Bronchial epithelial cell (primary cell): ENCODE measurements at places on chromosomes 3 and 15. TPM values are rescaled to one million over a fixed set of nuclear protein-coding genes. Genes with fewer than 3 reads are reported as not detected.
A peak's percentile ranks its signal among the peaks of the same experiment; 100 is the strongest.

GRCh38 chr3:12004741-12005513 lies 739 bp downstream of the SYN2 start:
- DNase-seq = no peak

- peak; percentile 82 for DNase-seq
Observed at GRCh38 chr3:159174715-159175692, 373.1 kb downstream of the MFSD1 start.

GRCh38 chr15:32838820-32839219 lies 121.0 kb downstream of the GREM1 start:
- peak; percentile 63 for DNase-seq

DNA sequence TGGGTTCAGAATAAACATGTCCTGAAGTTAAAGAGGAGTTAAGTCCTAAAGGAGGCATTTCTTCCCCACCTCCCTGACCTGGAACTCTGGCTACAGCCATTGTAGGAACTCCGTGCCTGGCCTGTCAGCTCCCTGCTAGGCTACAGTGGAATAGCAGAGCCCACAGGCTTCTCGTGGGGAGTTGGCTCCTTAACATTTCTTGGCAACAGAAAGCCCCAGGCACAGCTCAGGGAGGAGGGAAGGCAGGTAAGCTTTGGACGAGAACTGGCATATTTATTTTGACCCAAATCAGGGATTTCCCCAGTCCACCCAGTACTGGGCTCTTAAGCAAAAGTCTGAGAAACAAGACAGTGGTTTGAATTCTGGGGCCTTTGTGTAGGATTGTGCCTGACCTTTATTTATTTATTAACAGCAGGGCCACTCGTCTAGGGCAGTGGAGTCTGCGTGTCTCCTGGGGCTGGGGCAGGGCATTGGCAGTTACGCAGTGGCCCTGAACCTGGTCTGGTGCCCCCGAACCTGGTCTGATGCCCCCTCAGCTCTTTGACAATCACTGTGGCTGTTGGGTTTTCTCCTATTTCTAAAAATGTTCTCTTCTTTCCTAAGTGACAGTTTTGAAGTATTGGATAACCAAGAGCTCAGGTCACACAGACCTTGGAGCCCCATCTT lies 7.9 kb upstream of the ISG20 start:
- DNase-seq = no peak

DNA sequence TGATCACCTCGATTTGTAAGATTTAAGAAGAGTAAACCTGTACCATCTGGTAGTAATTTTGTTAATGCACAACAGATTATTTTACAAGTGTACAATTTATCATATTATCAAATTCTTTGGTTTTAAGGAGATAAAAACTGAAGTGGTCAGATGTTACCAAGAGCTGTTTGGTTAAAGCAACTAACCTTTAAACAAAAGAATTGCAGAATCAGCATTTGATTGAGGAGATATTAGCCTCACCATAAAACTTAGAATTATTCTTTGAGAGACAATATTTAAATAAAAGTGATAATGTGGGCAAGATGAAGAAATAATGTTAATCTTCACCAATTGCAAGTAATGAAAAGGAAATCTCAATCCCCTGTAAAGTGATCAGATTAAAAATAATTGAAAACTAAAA lies 1034.9 kb downstream of the ROBO1 start:
- no peak for DNase-seq

DNA sequence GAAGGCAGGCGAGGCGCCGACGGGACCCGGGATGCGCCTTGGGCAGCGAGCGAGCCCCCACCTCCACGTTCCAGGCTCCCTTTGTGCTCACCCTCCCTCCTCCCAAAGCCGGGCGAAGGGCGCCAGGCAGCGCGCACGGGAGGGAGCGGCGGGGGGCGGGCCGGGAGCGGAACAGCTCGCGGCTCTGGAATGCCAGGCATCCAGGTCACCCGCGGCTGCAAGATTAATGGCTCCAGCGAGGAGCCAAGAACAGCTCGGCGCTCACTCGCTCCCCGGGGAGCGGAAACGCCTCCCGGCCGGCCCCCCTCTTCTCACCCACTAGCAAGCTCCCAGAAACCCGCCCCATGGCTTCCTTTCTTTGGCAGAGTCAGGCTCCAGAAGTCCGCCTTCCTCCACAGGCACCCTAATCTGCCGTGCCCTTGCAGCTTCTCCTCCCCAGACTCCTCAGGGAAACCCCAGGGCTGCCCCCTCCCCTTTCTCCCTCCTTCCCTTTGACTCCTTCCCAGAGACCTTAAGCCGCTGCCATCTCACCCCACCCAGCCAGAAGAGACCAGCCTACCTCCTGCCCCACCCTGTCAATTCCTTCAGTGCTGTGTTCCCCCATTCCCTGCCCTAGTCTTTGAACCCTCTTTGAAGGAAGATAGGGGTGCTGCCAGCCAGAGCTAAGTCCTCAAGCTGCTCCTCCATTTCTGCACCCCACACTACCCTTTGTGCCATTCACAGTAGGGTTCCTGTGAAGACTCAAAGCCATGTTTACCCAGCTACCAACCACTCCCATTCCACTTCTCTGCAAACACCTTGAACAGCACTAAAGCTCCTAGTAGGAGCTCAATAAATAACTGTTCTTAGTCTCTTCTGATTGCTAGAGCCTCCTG lies 9.9 kb downstream of the AMOTL2 start:
- peak; percentile 83 for DNase-seq

- DNase-seq = no peak
Observed at GRCh38 chr3:114902691-114903101, 244.4 kb downstream of the ZBTB20 start.

DNA sequence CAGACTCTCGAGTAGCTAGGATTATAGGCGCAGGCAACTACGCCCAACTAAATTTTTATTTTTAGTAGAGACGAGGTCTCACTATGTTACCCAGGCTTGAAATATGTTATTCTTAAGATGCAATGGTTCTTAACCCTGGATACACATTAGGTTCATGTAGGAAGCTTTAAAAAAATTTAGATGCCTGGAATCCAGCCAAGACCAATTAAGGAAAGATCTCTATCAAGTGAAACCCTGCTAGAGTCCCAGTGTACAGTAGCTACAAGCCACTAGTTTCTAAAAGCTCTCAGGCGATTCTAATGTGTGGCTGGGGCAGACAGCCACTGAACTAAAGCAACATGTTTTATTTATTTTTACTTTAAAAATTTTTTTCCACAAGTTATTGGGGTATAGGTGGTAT lies 33.2 kb downstream of the TRIM69 start:
- DNase-seq = no peak

GRCh38 chr15:99015698-99016568 lies 8.3 kb upstream of the PGPEP1L start:
- DNase-seq = no peak

GRCh38 chr15:29711531-29711930 lies 110.7 kb downstream of the TJP1 start:
- no peak for DNase-seq

DNA sequence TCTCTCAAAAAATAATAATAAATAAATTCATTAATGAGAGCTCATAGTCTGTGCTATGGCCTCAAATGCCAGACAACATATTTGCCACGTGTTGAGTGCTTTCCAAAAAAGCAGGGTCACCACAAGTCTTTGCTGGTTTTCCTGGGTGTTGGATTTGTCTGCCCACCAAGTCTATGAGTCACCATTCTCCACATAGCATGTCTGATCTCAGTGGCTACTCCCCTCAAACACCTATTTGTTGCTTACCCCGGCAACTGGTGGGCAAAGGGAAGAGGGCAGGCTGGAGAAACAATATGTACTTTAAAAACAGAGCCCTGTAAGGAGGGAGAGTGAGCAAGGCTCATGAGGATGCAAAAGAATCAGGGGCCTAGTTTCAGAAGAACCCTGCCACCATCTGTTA lies 120.0 kb upstream of the ARRDC4 start:
- DNase-seq = no peak

DNA sequence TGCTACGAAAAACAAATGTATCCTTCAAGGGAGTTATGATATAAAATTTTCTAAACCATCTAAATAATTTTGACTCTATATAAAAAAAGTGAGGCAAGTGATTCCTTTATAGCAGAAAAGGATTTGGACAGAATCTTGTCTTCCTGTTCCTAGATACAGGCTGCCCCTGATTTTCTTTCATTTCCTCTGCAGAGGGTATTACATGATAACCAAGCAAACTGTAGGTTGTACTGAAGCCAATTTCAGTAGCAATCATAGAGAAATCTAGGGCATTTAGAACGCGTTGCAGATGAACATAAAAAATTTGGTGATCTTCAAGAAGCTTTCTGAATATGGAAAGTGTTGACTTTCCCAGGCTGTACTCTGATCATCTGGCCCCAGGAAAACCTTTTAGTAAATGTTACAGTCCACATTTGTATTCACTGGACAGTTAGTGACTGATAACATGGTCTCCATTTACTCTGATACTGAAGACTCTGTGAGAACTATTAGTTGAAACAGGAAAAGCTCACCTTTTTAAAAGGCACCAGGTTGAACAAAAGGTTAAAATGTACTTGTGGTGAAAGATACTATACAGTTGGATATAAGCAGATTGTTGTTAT lies 9.1 kb upstream of the UTS2B start:
- no peak for DNase-seq

- peak; percentile 94 for DNase-seq
Observed at GRCh38 chr15:83210619-83211018, 3.0 kb upstream of the HDGFL3 start.

- no peak for DNase-seq
Observed at GRCh38 chr15:41331281-41331680, 1.1 kb downstream of the OIP5 start.

- DNase-seq = no peak
Observed at GRCh38 chr3:16255326-16255725, 9.4 kb downstream of the DPH3 start.

- no peak for DNase-seq
Observed at GRCh38 chr15:73934281-73934680, 8.0 kb downstream of the LOXL1 start.

GRCh38 chr15:101359365-101359947 lies 64.4 kb upstream of the SNRPA1 start:
- DNase-seq = peak; percentile 93

GRCh38 chr3:19348941-19349564 lies 200.7 kb downstream of the KCNH8 start:
- DNase-seq = peak; percentile 41

- DNase-seq = no peak
Observed at GRCh38 chr3:65200310-65200970, 512.6 kb upstream of the ADAMTS9 start.

DNA sequence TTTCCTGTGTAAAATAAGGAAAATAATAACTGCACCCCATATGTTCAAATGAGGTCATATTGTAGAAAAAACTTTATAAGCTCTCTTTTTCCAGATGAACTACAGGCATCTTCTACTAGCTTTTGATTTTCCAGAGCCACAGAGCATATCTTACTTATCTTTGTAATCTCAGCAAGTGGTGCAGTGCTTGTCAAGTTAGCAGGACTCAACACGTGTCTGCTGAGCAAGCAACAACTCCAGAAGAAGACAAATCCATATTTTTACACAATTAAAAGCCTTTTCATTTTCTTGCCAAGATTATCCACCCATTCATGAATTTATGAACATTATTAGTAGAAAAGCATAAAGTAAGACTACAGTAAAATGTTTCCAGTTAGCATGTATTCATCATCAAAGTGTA lies 14.4 kb upstream of the TSC22D2 start:
- DNase-seq = no peak

GRCh38 chr3:148643389-148643840 lies 54.3 kb upstream of the AGTR1 start:
- peak; percentile 30 for DNase-seq

DNA sequence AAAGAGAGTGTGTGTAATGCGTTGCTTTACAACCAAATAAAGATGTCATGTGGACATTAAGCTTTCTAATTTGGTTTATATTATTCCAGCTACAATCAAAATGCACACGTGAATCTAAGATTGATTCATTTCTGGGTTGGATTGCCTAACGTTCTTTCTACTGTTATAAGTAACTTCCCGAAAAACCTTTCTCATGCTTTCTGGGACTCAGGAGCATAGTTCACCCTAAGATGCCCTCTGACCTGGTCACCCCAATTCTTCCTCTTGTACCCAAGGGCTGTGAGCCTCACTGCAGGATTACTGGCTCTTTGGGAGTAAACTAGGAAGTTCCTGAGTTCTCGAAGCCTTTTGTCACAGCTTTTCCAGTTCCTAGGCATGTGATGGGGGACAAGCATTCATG lies 12.7 kb upstream of the LMCD1 start:
- DNase-seq = no peak

DNA sequence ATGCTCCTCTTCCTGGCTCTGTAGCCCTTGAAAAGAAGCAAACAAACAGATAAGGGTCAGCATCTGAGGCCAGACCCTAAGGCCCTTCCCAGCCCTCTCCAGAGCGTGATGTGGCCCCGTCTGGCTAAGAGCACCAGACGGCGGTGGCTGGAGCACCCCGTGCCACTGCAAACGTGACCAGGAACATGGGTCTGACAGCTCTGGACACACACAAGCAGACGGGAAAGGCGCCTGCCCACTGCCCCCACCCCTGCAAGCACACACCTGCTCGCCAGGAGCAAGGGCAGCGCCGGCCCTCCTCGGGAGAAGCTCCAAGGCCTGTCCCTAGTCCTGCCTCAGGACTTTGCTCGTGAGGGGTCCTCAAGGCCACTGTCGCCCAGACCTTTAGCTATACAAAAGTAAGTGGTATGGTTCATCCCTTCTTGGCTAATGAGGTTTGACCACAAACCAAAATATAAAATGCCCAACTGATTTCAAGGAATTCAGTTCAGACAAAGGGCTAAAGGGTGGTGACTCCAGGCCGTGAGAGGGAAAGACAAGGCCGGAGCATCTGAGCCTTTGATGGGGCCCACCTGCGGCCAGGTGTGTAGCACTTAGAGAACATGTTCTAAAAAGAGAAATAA lies 90.4 kb downstream of the XXYLT1 start:
- DNase-seq = no peak

GRCh38 chr3:51681453-51681852 lies 10.4 kb downstream of the TEX264 start:
- DNase-seq = peak; percentile 68

DNA sequence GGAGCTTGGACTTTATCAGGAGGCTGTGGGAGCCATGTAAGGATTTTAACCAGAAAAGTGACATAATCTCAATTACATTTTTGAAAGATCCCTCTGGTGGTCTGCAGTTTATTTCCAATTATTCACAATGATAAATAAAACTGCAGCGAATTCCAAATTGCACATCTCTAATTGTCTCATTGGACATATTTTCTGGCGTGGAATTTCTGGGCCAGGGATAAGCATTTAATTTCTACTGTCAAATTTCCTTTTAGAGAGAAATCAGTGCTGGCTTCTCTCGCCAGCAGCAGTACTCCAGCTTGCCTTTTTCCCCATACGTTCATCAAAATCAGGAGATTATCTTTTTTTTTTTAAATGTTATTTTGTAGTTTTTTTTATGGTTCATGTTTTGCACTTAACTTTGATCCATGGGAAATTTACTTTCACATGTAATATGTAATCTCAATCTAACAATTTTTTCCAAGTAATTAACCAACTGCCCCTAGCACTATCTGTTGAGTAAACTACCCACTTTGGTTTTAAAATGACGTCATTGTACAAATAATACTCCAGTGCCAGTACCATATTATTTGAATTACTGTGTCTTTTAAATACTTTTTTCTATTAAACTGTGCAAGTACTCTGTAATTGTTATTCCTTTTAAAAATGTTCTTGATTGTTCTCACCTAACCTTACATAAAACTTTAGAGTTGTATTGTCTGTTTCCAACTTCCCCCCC lies 251.8 kb downstream of the ADAMTSL3 start:
- no peak for DNase-seq

SNX22 gene
- under 0.01 and 0.13 TPM in 2 replicates for total RNA-seq

SLC24A5 gene
- not detected in 2 replicates for total RNA-seq

ECE2 gene
- total RNA-seq = not detected in 2 replicates

VGLL3 gene
- 0.64 and 1.1 TPM in 2 replicates for total RNA-seq
